ENCODE measurements at places on chromosomes 5 and 9.

DNA sequence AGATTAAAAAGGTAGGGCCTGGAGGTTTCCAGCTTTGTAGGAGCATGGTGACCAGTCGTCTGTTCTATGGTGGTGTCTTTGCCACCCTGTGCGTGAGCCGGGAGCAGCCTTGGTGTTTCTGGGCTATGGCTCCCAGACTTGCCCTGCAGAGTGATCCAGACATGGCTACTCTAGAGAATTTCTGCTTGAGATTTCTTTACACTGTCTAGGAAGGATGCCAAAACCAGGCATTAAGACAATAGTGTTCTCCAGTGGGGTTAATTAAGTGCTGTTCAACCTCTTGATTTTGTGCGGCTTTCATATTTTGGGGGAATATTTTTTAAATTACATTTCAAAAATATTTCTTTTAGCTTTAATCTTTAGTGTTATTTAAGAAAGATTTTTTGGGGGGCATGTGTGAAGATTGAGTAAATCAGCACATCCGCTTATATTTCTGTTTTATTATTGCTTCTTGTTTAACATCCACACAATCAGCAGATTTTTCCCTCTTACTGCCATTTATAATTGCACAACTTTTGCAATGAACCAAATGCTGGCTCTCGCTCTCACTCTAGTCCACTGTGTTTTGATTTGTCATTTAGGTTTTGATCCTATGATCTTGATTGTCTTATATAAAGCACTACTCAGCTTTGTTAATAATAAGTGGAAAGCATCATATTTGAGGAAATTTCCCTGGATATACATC, 110.5 kb downstream of the RASGRF2 start:
- no peak for DNase-seq

- no peak for DNase-seq
These were observed 323.0 kb upstream of the IRX4 start for GRCh38 chr5:2205596-2206226.

GRCh38 chr9:2771661-2772060, 54.4 kb downstream of the KCNV2 start:
- peak; percentile 44 for DNase-seq

DNA sequence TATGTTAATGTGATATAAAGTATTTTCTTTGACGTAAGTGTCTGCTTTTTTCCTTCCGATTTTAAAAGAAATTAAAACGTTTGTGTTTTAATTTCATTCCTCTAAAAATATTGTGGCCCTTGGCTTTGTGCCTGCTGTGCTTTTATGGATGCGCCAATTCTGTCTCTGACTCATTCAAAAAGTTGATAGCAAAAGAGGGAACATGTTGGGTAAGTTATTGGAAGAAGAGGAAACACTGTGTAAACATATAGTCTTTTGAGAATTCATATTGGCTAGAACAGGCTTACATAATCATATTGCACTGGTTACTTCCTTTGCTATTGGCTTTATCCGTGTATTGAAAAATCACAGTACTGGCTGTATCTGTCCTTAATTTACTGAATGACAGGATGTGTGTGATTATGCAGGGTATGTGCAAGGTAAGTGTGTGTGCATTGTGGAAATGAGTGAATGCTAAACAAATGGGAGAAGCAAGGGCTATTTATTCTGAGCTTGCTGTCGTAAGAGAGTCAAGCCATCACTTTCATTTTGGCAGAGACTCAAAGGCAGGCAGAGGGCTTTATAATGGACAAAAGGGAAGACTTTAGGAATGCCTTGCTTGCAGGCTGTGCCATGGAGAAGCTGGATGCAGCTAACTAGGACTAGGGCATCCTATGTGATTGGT, 67.8 kb downstream of the SGCD start:
- no peak for DNase-seq

- DNase-seq: no peak
These were observed 46.8 kb downstream of the ELAVL2 start for GRCh38 chr9:23779220-23779619.

DNA sequence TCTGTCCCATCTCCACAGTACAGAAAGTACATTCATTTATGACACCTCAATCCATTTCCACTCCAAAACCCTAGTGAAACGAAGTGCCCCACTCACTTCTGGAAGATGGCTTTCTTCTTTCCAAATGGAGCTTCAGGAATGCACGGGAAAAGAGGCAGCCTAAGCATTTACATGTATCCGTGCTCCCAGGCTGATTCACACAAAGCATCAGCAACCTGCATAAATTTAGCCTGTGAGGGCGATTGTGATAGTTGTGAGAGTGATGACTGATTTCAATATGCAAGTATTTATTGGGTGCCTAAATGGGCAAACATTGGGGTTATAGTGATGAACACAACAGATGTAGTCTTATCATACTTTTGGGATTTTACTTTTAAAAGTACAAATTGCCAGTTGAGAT, 86.6 kb downstream of the PLPPR1 start:
- no peak for DNase-seq

DNA sequence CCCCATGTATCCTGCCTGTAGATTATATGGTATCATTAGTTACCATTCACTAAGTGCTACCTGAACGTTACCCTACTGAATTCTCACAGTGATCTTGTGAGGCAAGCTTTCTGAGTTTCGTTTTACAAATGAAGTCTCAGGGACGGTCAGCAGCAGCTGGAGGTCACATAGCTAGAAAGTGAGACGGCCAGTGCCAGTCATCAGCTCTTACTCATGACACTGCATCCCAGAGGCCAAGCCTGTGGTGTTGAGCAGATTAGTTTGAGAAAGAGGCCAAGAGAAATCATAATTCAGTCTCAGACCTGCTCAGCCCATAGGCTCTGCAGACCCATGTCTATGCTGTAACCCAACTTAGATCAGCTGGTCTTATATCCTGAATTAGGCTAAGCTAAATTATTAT, 95.7 kb upstream of the EGFLAM start:
- no peak for DNase-seq

- no peak for DNase-seq
These were observed 229.1 kb downstream of the NFIB start for GRCh38 chr9:14084867-14085266.

- DNase-seq: no peak
These were observed 339.2 kb upstream of the CDH9 start for GRCh38 chr5:27377626-27378025.

GRCh38 chr9:104091116-104091515, 3.0 kb upstream of the SMC2 start:
- no peak for DNase-seq

DNA sequence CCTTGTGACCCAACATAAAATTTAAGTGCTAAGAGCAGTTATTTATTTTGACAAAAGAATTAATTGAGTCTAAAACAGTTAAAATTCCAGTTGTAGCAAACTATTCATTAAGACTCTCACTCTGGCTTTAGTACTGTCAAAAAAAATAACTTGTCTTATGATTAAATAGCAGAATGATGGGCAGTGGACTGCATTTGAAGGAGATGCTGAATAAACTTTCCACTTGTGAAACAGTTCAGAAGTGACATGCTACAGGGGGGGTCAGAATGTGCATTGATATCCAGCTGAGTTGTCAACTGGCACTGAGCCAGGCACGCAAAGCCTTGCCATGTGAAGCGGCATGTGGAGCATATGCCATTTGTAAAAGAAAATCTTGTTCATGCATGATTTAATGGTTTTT, 76.0 kb downstream of the FCHO2 start:
- DNase-seq: peak; percentile 89

DNA sequence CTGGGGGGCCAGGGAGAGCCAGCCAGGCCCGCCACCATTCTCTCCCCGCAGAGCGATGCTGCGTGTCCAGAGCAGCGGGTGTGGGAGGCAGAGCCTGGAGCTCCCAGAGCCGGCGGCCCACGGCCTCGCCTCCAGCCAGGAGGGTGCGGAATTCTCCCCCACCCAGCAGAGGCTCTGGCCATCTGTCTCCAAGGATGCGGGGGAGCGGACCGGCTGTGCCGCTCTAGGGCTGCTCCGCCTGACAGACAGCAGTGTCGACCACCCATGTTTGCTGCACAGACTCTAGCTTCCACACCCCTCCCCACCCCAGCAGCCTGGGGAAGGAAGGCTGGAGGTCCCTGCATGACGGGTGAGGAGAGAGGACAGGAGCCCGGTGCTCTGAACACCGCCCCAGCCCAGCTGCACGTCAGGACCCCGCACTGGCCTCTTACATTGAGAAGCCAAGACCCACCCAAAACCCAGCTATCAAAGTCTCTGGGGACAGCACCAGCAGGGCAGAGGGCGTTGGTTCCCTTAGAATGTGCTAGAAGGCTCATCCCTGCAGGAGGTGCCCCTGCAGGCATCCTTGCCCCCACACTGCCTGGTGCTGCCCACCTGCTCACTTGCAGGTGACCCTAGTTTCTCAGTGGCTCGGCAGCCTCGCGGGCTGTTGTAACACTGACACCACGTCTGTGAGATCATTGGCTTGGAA, 29.7 kb upstream of the FCN1 start:
- no peak for DNase-seq

GRCh38 chr9:37582548-37583157, 6.5 kb upstream of the FBXO10 start:
- peak; percentile 76 for DNase-seq

GRCh38 chr9:99021512-99021911, 77.8 kb downstream of the COL15A1 start:
- DNase-seq: no peak

- DNase-seq: peak; percentile 16
These were observed 85.7 kb upstream of the SGCD start for GRCh38 chr5:156241266-156241665.

- DNase-seq: peak; percentile 34
These were observed 51.6 kb downstream of the NUDT12 start for GRCh38 chr5:103510851-103511553.

DNA sequence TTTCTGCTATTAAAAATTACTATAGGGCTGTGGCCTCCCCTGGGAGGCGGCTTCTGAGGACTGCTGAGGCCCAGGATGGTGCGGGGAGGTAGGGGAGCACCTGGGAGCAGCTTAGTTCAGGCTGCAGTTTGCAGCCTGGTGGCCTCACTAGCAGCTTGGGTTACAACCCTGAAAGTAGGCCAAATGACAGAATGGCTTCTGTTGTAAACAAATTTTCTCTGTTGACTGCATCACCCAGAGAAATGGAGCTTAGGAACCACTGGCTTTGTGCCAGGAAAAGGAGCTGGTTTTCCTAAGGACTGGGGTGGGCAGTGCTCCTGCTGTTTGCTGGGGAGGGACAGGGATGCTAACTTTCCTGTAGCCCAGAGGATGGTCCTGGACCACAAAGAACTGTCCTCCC, 130.3 kb downstream of the ENTREP1 start:
- DNase-seq: no peak
